BJ (cell line): ENCODE measurements at places on chromosomes 7 and 10.

GRCh38 chr7:17928055-17928454 lies 12.2 kb downstream of the SNX13 start:
- no peak for DNase-seq

DNA sequence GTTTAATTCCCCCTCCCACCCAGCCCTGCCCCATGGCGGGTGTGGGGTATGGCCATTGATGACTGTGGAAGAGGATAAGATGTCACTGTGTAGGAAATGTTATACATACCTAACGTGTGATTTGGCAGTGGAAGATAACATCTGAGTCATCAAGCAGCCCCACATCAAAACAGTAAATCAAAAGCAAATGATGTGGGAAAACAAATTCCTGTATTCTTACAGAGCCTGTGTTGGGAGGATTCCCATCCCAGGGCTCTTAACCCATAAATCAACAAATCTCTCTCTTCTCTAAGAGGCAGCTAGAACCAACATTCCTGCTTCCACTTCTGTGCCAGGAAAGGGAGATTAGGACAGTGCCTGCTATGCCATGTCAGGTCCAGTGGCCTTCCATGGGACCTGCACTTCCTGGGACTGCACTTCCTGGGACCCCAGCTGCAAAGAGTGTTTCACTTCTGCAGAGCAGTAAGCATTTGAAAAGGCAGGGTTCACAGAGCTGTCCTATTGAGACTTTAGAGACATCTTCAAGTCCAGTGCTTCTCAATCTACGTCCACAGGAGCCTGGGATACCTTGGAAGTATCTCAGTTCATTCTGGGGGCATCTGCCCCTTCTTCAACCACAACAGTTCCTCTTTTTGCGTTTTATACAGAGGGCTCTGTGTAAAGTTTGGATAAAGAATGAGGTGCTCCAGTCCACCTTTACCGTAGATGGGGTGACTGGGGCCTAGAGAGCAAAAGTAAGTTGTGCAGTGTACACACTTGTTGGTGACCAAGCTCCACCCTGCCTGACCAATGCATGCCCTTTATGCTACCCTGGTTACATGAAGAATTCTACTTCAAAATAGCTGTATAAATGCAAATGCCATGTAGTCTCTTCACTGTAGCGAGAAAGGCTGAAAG lies 45.7 kb downstream of the ATXN7L1 start:
- peak; percentile 97 for DNase-seq

GRCh38 chr10:48799341-48800006 lies 114.8 kb downstream of the WDFY4 start:
- no peak for DNase-seq

DNA sequence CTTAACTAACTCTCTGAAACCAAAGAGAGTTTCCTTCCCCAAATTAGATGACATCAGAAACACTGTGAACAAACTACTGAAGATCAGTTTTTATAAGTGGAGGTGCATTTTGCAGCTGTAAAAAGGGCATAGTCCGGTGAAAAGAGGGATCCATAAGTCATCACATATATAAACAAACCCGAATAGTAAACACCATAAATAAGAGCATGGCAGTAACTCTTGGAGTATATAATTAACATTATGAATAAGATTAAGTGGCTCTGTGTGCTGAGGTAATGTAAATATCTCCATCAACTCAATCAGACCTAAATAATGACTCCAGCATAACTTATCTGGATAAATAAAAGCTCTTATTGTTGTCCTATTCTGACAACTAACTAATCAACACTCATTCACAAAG lies 43.0 kb upstream of the SHTN1 start:
- DNase-seq = no peak

GRCh38 chr7:159056737-159057136 lies 87.9 kb downstream of the VIPR2 start:
- no peak for DNase-seq
